ENCODE measurements at places on chromosomes 5 and 9.

GRCh38 chr5:74206579-74207550, 433.7 kb downstream of the ENC1 start:
- DNase-seq = peak; percentile 39

DNA sequence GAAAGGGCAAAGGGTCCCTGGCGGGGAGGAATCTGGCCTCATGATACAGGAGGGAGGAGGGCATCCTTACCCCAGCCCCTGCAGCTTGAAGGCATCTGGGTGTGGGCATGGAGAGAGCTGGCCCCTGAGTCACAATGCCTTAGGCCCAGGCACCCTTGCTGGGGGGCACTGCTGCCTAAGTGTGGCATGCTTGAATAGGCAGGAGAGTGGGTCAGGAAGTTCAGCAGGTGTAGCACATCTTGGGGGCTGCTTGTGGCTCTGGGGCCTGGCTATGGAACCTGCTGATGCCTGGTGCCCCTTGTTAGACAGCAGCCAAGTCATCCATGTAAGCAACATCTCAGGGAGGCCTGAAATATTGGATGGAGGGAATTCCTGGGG, 63.1 kb downstream of the HSPA4 start:
- no peak for DNase-seq

GRCh38 chr9:111050819-111051218, 12.5 kb upstream of the LPAR1 start:
- DNase-seq = no peak

DNA sequence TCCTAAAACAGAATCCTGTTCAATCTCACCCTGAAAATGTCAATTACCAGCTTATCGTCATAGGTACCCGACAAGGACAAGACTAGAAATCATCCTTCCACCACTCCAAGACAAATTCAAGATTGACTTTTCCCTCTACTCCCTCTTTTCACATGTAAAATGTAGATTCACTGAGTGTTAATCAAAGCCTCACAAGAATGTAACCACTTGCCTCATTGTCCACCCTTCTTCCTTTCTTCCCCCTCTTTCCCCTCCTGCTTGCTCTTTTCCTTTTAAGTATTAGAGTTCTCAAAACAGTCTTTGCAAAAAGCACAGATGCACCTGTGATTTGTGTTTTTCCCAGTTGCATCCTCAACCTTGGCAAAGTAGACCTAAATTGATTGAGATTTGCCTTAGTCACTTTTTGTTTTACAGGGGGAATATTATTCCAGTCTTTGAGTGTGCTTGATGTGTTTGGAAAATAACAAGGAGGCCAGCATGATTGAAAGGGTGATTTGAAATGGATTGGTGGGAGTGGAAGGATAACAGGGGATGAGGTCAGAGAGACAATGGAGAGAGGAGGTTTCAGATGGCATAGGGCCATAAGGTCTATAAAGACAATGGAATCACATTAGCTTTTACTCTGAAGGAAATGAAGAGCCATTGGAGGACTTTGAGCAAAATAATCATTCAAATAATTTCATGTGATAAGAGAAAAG, 231.3 kb upstream of the TYRP1 start:
- no peak for DNase-seq

GRCh38 chr5:122805481-122805880, 30.6 kb downstream of the SNX2 start:
- no peak for DNase-seq

DNA sequence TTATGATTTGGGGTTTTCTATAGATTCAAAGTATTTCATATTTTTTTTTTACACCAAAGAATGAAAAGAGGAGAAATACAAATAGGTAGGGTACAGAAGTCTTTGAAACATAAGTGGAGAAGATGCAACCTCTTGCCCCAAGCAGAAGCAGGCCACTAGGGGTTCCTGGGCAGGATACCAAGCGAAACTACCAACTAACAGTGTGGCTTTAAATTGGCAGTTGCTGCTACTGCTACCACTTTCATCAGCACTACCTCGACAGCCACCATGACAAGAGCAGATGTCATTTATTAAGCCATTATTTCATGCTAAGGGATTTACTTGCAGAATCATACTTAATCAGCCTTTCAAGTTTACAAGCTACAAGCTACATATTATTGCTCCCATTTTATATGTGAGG, 288.1 kb downstream of the NR3C1 start:
- DNase-seq = no peak

DNA sequence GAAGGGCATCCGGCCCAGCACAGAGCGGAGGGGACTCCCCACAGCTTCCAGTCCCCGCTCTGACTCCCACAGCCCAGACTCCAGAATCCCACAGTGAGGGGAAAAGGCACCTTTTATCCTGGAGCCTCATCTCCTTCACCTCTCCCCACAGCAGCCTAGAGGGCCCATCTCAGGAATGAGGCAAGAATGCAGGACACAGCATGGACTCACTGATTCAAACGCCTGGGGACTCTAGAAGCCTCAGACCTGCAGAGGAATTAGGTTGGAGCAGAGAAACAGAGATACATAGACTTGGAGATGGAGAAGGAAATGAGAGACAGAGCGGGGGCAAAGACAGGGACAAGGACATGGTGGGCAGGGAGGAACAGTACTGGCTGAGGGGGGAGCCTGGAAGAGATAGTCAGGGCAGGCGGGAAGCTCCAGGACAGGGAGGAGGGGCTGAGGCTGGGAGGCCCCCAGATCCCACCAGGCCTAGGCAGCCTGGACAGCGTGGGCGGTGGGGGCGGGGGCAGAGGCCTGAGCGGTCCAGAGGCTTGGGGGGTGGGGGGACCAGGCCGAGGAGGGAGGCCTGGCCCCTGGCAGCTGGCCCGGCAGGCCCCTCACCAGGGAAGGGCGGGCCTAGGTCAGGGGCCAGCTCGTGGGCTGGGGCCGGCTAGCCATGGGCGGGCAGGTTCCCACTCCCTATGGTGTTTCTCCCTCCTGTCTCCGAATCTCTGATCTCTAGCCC, 15.8 kb downstream of the CNTFR start:
- no peak for DNase-seq

GRCh38 chr9:122040561-122041242, 52.4 kb downstream of the TTLL11 start:
- no peak for DNase-seq

- DNase-seq = no peak
Observed at GRCh38 chr9:3397766-3398165, 128.0 kb downstream of the RFX3 start.

DNA sequence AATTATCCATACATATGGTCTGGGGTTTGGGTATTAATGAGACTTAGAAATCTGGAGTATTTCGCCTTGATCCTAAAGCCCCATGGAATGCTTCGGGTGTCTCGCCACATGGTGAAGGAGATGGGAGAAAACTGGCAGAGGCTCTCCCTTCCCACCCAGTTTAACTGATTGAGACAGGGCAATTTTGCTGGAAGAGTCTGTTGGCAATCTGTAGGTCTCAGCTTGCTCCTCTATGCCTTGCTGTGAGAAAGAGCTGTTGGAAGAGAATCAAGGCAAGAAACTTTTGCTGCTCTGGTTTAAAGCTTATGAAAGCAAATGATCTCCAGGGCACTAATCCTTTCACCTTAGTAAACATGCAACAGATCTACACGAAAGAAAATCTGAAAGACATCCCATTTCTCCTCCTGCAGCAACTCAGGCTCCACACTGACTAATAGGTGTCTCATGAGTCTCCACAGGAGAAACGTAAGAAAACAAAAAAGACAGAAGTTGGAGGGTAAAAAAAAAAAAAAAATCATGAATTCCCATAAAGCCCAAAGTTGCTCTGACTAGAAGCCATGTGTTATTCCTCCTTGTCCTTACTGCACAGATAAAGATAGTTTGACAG, 369.9 kb downstream of the EFNA5 start:
- no peak for DNase-seq

GRCh38 chr5:160548949-160549645, 127.4 kb downstream of the PTTG1 start:
- no peak for DNase-seq

- no peak for DNase-seq
Observed at GRCh38 chr5:139810341-139811273, 15.0 kb downstream of the PSD2 start.

DNA sequence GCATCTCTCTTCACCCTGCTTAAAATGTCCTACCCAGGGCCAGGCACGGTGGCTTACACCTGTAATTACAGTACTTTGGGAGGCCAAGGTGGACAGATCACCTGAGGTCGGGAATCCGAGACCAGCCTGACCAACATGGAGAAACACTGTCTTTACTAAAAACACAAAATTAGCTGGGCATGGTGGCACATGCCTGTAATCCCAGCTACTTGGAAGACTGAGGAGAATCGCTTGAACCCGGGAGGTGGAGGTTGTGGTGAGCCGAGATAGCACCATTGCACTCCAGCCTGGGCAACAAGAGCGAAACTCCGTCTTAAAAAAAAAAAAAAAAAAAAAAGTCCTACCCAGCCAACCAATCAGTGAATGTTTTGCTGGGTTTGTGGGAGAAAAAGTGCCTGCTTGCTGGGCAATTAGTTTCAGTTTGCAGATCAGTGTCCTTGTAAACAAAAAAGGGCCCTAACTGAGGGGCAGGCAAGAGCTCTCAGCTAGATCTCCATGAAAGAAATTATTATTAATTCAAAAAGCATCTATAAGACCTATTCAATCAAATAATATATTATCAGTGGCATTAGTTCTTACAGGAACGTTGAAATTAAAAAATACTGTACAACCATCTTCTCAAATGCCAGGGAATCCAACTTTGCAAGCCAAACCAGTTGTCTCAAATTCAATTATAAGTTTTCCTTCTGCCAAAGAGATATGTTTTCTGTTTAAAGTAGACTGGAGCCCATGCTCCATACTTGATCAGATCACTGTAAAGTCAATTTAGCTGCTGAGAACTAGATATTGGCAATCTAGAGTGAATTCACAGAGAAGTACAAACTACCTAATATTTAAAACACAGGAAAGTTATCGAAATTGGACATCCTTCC, 3.9 kb downstream of the MEGF9 start:
- no peak for DNase-seq

DNA sequence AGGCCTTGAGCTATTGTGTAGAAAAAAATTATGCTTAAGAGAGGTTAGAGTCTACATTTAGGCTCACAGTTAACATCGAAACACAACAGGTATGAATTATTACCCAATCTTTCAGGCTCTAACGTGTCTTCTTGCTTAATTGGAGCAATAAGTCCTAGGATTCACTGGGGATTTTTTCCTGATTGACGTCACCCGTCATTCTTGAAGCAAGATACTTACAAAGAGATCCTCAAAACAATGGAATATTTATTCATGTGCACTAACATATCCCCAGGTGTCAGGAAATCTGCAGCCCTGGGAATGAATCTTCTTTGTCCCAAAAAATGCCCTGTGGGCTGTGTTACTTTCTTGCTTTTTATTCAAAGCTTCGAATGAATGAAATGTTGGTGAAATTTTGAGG, 413.5 kb downstream of the NFIB start:
- no peak for DNase-seq

GRCh38 chr9:91048749-91049148, 247.1 kb downstream of the SYK start:
- DNase-seq = no peak

- no peak for DNase-seq
Observed at GRCh38 chr5:94376672-94377345, 241.6 kb downstream of the KIAA0825 start.

GRCh38 chr5:119321569-119322311, 34.1 kb upstream of the TNFAIP8 start:
- no peak for DNase-seq

- DNase-seq = no peak
Observed at GRCh38 chr5:173457482-173457881, 129.3 kb upstream of the STC2 start.

DNA sequence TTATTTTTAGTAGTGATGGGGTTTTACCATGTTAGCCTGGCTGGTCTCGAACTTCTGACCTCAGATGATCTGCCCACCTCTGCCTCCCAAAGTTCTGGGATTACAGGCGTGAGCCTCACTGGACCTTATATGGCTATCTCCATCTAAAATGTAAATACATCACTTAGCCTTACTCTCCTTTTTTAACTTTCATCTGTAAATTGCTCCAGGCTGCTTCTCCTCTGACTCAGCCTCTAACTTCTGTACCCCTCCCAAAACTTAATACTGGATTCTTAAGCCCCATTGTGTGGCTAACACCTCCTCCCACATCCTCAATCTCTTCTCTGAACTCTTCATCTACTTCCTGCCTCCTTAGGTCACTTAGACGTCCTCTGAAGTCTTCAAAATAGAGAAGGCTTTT, 4.0 kb downstream of the SNX30 start:
- no peak for DNase-seq

DNA sequence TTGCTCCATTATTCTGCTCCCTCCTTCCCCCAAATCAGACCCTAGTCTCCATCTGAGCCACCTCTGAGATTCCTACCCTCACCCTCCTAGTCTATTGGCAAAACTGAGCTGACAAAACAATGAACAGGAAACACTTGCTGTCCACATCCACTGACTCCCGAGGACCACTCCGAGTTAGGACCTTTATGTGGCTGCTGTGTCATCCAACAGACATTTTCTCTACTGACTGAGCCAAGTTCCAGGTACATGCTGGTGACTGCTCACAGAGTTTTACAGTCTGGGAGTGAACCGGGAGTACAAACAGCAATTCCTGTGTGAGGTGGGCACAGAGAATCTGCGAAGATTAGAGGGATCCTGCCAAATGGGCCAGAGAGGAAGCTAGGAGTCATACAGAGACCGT, 39.2 kb downstream of the CFAP90 start:
- no peak for DNase-seq

- no peak for DNase-seq
Observed at GRCh38 chr5:67817652-67818051, 397.9 kb upstream of the PIK3R1 start.

DNA sequence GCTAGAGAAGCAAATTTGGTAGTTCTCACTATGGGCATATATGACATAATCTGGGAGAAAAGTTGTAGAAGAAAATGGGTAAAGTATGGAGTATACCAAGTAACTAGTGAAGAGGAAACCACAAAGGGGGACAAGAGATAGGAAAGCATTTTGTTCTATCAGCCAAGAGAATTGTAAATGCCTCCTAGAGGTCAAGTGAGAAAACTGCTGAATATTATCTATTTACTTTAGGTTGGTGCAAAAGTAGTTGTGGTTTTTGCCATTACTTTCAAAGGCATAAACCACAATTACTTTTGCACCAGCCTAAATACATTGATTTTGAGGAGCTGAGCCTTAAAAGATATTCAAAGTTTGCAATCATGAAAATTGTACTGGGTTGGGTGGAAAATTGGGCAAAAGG, 126.7 kb upstream of the GRHPR start:
- no peak for DNase-seq

DNA sequence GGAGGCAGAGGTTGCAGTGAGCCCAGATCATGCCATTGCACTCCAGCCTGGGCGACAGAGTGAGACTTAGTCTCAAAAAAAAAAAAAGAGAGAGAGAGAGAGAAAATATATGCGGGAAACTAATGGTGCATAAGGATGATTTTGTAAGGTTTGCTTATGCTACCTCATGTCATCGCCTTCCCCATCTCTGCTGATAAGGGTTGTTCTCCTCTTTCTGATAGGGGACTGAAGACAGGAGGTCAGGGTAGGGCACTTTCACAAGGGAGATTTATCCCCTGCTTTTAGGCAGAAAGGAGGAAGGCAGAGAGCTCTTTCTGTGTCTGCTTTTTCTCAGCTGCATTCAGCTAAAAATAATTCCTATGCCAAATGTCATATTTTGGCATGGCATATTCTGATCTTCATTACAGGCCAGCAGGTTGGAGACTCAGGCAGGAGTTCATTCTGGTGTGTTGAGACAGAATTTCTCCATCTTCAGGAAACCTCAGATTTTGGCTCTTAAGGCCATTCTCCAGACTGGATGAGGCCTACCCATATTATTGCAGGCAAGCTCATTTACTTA, 220.2 kb downstream of the AUH start:
- no peak for DNase-seq

- DNase-seq = no peak
Observed at GRCh38 chr5:94750681-94751080, 132.2 kb downstream of the SLF1 start.
